NCI-H2107 (cell line): ENCODE measurements at places on chromosomes 4 and X.

GRCh38 chr4:26964994-26965393, 104.4 kb downstream of the STIM2 start:
- no peak for DNase-seq

DNA sequence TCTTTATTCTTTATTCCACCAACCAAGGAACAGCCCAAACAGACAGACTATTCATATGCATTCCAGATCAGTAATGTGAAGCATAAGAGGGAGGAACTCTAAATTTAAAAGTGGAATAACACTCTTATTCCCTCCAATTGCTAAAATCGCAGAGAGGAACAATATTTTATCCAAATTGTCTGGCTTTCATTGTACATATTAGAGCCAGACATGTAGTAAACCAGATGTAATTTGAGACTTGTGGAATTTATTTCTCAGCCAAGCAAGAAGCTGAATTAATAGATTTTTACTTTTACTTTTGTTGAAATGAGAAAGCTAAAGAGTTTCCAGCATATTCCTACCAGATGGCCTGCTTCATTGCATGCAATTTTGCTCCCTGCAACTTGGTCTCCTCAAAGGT, 674.6 kb upstream of the SLIT2 start:
- no peak for DNase-seq

- no peak for DNase-seq
Observed at GRCh38 chr4:99248714-99249113, 29.7 kb upstream of the ADH6 start.

DNA sequence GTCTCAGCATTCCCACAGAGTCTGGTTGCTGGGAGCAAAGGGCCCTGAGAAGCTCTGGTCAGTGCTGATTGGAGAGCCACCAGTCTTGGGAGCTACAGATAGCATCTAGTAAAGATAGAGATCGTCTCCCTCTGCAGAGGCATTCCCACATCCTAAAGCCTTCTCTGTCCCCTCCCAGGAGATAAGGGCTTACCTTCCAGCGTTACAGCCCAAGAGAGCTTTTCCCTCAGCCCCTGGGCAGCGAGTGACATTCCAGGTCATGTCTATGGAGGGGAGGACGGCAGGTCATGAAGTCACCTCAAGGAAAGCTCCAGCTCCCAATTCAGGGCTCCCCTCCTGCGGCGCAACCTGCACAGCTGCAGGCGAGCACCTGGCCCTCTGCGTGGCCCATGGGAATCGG, 29.9 kb downstream of the CLDN34 start:
- DNase-seq = no peak

DNA sequence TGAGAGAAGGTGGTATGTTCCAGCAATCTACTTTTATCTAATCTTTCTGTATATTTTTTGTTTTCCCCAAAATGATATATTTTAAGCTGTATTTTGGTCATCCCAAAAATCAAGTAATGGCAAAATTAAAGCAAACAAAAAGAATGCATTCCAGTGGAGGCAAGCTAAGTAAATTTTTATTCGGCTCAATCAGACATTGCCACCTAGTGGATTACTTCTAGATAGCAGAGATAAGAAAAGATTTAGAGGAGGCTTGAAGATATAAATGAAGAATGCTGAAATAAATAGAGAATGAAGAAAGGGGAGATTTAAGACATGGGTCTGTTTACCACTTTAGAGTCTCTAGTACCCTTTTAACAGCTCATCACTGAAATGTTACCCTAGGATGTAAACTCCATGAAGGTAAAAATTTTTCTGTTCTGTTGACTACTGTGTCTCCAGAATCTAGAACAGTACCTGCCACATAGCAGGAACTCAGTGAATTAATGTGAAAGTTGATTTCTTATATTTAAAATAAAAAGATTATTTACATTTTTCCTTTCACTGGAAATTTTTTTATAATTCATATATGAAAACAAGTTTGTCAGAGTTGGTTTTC, 110.9 kb upstream of the ANK2 start:
- no peak for DNase-seq

- no peak for DNase-seq
Observed at GRCh38 chr4:22090661-22091351, 142.2 kb upstream of the KCNIP4 start.

- no peak for DNase-seq
Observed at GRCh38 chr4:77852892-77853495, 9.6 kb upstream of the MRPL1 start.

DNA sequence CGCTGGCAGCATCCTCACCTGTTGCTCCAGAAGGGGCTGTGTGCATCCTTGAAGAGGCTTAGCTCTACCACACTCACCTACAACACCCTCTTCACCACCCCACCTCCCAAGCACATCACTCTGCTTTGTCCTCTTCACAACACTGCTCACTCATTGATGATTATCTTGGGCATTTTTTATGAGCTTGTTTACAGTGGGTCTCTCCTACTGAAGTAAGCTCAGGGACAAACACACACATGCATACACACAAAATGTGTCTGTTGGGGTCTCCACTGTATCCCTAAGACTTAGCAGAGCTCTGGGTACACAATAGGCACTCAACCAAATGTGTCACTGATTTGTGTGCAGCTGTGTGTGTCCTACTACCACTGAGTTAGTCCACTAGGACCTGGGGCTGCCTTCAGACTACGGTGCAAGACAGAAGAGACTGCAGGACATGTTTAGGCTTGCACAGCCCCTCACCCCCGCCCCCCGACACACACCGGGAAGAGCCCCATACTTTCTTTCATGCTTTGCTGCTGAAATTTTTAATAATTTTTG, 1.3 kb upstream of the GABRE start:
- DNase-seq = no peak

GRCh38 chr4:97349468-97350186, 793.6 kb downstream of the STPG2 start:
- DNase-seq = no peak

- no peak for DNase-seq
Observed at GRCh38 chr4:39637221-39637585, 1.5 kb downstream of the SMIM14 start.
